ENCODE measurements at places on chromosomes 2 and 18.

DNA sequence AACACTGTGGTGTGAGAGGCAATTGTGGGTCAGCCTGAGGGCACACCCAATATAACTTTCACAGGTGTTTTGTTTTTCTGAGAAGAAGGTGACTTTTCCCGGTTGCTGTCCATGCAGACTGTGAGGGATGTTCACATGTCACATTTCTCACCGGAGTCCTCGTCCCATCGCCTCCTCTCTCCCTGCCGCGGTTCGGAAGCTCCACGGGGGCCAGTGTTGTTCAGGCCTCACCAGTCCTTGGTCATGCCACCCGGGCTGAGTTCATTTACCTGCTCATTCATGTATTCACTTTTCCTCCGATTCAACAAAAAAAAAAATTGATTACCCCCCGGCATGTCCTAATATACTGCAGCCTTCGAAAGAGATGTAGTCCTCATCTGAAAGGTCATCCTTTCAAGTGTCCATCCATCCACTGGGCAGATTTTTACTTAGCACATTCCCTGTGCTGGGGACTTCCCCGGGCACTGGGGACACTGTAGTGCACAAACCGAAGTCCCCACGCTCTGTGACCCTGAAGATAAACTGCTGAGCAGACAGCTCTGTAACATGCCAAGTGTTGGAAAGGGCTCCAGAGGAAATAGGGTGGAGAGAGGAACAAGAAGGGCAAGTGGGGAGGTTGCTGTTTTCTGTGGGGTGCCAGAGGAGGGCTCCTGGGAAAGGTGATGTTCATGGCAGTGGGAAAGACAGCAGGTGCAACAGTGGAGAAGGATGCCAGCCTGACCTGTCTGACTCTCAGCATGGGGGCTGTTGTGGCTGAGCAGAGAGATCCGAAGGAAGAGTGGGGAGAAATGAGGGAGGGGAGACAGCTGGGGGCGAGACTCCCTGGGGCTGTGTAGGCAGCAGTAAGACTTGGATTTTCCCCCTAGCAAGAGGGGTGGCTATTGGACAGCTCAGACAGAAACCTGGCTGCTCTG is 22.4 kb downstream of the LRRFIP1 start:
- DNase-seq = no peak

DNA sequence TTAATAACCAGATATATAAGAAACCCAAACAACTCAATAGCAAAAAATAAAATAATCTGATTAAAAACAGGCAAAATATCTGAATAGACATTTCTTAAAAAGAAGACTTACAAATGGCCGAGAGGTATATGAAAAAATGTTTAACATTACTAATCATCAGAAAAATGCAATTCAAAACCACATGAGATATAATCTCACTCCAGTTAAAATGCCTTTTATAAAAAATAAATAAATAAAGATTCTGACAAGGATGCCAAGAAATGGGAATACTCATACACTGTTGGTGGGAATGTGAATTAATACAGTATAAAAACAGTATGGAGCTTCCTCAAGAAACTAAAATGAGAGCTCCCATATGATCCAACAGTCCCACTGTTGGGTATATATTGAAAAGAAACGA is 33.9 kb upstream of the BMP10 start:
- no peak for DNase-seq

GRCh38 chr2:195542067-195542466 is 115.0 kb upstream of the SLC39A10 start:
- DNase-seq = no peak

DNA sequence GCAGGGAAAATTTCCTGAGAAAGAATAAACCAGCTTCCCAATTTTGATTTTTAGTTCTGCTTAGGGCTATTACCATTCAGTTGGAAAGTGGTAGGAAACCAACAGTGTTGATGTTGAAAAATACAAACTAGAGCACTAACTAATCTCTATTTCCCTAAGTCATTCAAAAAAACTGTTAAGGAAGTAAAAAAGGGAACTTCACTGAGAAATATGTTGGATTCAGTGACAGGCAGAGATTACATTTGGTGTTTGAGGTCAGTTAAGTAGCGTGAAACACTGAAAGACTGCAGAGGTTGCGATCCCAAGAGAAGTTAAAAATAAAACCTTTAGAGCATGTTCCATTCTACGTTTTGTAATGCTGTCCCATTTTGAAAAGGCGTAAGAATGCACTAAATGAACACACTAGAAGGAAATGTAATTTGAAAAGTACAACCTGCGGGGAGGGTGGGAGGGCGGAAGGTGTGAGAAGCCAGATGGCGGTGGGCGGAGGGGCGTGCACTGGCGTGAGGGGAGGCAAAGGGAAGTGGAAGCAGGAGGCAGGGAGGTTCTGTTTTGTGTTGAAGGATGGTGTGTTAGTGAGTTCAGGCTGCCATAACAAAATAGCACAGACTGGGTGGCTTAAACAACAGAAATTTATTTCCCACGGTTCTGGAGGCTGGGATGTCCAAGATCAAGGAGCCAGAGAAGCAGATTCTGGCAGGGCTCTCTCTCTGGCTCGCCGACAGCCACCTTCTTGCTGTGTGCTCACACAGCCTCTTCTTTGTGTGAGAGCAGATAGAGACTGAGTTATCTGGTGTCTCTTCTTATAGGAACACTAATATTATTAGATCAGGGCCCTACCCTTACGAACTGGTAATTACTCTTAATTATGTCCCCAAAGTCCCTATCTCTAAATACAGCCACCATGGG is 94.3 kb upstream of the KCTD1 start:
- DNase-seq = no peak

- no peak for DNase-seq
Measured at GRCh38 chr2:106990297-106990696, 104.3 kb upstream of the ST6GAL2 start.

DNA sequence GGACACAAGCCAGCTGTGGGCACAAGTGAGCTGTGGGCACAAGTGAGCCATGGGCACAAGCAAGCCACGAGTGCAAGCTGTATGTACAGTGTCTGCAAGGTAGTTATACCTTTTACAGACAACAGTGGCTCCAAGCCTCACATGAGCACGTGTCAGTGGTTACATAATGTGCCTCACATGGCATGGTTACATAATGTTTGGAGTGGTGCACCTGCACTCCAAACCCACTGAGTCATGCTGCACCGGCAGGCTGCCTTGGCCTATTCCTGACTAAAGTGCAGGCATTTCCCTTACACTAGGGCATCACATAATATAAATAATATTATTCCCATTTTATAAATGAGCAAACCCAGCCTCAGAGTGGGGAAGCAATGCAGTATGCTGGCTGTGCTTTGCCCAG is 62.6 kb downstream of the MARCO start:
- no peak for DNase-seq

DNA sequence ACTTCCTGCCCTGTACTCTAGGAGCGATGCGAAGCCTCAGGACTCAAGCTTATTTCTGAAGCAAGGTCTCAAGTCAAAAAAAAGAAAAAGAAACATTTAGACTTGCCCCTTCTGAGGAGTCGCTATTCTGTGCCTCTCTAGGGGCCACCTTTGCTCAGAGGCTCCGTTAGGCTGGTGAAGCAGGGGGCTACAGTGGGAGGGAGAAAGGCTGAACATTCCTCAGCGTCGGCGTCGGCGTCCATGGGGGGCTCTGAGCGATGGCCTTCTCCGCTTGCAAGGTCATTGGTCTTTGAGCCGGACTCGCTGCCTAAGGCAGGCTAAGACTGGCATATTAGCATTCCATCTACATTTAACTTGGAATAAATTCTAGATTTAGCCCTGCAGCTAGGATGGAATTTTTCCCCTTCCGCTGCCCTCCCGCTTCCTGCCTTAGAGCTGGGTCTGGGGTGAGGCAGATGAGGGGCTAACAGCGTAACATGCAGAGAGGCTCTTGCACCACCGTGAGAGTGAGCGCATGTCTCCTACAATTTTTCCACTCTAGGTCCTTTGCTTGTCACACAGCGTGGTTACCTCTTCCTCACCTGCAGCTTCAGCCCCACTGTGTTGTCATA is 53.6 kb upstream of the ATL2 start:
- no peak for DNase-seq

DNA sequence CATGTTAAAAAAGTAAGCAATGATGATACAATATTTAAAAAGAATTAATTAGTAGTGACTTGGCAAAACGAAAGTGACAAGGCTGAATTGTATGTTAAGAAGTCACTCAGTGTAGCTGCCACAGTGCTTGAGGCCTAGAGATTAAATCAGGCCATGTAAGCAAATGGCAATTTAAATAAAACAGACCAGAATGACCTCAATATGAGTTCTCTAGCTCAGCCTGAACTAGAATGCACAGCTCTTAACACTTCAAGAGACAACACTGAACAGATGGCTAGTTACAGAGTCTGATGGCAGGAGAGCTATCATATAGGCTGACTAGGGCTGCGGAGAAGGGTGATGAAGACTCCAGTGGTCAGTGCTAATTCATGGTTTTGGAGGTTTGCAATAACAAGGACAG is 117.9 kb upstream of the ZBTB14 start:
- no peak for DNase-seq

GRCh38 chr2:218718058-218718457 is 7.4 kb downstream of the TTLL4 start:
- DNase-seq = no peak

GRCh38 chr2:138107288-138107687 is 143.0 kb downstream of the HNMT start:
- DNase-seq = no peak

- DNase-seq = no peak
Measured at GRCh38 chr2:73283545-73284295, 558 bp downstream of the FBXO41 start.

Data from left forelimb (tissue), 1 donor.